ENCODE measurements at places on chromosomes 7 and 10. TPM values are rescaled to one million over a fixed set of nuclear protein-coding genes. Genes with fewer than 3 reads are reported as not detected.

The UCN3 gene
- not detected for total RNA-seq

The SFTPA1 gene
- total RNA-seq: not detected

The TMEM225B gene
- total RNA-seq: 0.81 TPM

DNA sequence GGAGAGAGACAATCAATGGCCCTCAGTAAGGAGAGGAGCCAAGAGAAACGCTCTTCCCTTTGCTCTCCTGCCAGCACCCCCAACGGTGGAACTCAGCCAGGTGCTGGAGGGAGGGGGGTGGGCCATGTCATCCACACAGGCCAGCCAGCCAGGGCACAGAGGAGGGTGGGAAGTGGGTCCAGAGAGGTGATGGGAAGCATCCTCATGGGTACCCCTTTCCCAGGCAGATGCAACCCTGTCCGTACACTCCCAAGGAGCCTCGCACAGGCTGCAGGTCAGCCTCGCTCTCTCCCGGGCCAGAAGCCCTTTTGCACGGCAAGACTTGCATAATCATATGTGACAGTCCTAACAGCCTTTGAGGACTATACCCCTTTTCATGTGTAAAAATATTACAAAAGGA is 142.0 kb upstream of the NAMPT start:
- no peak for DNase-seq

- no peak for DNase-seq
Observed at GRCh38 chr7:11155883-11156282, 182.2 kb downstream of the PHF14 start.

DNA sequence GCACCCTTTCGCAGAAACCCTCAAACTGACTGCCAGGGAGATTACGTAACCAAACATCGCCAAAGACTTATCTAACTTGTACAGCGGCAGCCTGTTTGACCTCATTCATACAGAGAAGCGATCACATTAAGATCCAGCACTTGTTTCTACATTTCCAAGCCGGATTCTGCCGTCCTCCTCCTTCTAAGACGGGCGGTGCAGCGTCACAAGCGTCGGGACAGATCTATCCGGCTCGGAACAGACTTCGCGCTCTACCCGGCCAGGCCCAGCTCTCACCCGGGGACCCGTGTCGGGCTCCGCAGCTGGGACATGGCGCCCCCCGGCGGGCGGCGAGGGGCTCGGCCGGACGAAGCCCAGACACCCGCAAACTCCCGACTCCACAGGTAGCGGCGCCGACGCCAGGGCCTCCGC is 373 bp downstream of the H2AZ2 start:
- peak; percentile 88 for DNase-seq

GRCh38 chr10:4372601-4373000 is 453.4 kb upstream of the AKR1E2 start:
- peak; percentile 99 for DNase-seq

DNA sequence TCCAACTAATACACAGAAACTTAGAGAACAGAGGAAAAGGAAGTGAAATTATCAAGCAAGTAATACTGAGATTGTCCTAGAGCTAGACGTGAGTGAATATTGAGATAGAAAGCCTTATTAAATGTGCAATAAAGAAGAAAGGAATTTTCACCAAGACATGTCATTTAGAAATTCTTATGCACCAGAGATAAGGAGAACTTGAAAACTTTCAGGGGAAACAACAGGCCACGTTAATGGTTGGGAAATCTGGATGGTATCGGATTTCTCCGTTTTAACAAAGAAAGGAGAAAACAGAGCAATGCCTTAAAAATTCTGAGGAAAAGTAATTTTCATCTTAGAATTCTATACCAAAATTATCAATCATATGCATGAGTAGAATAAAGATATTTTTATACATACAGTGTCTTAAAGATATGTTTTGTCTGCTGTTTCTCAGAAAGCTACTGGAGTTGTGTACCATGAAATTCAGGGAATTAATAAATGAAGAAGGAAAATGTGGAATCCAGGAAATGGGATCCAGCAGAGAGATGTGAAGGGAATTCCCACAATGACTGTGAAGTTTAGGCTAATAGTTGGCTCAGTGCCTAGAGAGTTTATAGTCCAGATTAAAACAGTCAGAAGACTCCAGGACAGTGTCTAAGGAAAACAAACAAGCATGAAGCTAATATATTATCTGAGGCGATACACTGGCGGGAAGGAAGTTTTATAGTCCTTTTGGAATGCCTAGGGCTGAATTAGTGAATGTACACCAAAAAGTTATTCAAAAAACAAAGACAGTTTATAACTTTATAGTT is 159.5 kb downstream of the PPP1R9A start:
- DNase-seq: peak; percentile 75

DNA sequence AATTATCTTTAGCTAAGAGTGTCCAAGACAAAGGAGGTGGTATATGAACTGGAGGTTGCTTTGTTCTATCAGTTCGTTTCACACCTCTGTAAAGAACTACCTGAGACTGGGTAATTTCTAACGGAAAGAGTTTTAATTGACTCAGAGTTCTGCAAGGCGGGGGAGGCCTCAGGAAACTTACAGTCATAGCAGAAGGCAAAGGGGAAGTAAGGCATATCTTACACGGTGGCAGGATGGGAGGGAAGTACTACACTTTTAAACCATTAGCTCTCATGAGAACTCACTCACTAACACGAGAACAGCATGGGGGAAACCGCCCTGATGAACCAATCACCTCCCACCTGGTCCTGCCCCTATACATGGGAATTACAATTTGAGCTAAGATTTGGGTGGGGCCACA is 1202.3 kb upstream of the LRRTM3 start:
- DNase-seq: no peak

DNA sequence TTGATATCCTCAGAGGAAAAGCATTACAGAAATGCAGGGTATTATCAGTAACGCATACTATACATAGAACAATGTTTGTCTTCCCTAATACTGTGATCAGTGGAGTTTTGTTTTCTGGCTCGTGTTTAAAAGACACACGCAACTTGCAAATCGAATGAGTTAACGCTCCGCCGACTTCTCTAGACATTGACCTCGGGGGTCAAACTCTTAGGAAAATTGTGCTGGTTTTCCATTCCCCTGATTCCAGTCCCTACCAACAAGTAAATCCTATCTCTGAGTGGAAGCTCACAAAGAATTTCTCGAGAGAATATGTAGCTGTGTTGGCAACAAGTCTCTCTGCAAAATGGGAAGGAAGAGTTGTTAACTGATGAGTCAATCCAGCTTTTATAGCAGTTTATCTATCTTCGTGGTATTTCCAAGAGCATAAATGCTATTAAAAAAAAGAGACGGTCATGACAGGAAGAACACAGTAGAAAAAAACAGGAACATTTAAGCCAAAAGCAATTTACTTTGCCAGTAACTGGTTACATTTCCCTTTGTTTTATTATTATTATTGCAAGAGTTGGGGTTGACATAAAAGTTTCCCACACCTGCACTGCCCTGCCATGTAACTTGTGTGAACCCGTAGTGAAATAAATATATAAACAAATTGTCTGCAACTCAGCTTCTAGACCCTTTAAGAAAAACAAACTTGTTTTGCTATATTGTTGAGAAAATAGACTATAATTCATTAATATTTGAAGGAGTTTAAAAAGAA is 144.4 kb downstream of the ARID5B start:
- peak; percentile 93 for DNase-seq

GRCh38 chr7:19116121-19117090 is 1.0 kb downstream of the TWIST1 start:
- DNase-seq: peak; percentile 56

Data from cardiac muscle cell (in vitro differentiated cells and primary cell).